ENCODE measurements at places on chromosomes 7 and 10. TPM values are rescaled to one million over a fixed set of nuclear protein-coding genes. Genes with fewer than 3 reads are reported as not detected.

GRCh38 chr7:101819913-101820522 lies 2.6 kb downstream of the CUX1 start:
- no peak for DNase-seq

DNA sequence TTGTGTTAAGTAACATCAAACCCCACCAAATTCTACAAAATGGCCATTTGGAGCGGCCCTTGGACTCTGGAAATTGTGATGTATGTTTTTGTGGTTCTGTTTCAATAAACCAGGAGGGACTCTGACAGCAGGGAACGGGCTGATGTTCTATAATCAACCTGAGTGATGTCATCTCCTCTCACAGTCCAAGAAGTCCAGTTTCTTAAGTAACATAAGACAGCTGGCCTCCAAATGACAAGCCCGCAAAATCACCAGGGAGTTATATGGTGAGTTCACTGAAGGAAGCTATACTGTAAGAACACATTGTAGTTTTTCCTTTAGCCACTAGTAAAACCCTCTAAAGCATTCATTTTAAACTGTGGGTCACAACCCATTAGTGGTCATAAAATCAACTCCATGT lies 34.0 kb downstream of the GOT1 start:
- DNase-seq, result no peak

DNA sequence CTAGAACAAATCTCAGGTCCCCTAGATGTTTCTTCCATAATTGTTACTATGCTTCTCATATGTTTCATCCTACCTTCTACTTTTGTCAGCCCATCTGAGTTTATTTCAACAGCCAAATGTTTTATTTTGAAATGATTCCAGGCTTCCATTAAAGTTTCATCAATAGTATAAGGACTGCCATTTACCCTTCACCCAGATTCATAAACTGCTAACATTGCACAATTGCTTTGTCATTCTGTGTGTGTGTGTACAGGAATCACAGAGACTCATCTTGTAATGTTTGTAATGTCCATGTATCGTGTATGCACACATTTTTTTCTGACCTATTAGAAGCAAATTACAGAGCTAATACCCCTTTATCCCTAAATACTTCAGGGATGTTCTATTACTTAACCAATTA lies 25.5 kb downstream of the MMRN2 start:
- DNase-seq, result no peak

GRCh38 chr7:1226186-1226901 lies 6.3 kb upstream of the UNCX start:
- DNase-seq, result no peak

GRCh38 chr7:44162785-44163395 lies 21.8 kb upstream of the MYL7 start:
- no peak for DNase-seq

DNA sequence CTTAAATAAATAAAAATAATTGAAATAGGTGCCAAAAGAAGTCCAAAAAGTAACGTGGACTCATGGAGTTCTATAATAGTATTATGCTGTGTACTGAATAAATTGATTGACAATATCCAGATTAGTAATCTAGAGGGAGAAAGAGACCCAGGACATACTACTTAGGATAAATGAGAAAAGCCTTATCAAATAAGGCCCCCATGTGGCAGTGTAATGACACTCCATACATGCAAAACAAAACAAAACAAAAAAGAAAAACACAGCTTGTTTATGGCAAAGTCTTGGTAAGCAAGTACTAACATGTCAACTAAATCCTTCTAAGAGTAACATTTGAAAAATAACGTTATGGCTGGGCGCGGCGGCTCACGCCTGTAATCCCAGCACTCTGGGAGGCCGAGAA lies 3.6 kb upstream of the RUNDC3B start:
- DNase-seq, result no peak

DNA sequence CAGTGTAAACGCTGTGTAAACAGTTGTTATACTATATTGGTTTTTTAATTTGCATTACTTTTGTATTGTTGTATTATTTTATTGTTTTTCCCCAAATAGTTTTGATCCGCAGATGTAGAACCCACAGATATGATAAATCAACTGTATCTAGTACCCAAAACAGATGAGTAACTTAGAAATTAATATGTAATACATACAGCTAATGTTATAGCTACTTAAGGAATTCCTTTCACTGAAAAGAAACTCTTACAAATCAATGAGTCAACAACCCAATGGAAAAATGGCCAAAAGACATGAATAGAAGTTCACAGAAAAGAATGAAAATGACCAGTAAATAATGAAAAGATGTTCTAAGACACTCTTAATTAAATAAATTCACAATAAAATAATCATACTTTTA lies 32.3 kb upstream of the ARL4A start:
- no peak for DNase-seq

GRCh38 chr10:72588266-72588665 lies 37.6 kb downstream of the MICU1 start:
- no peak for DNase-seq

TLX1 gene
- polyA plus RNA-seq, result 0.06 TPM

TMEM243 gene
- polyA plus RNA-seq, result 39.1 TPM

GIMAP7 gene
- polyA plus RNA-seq, result 20.1 TPM

UTF1 gene
- not detected for polyA plus RNA-seq

PTF1A gene
- not detected for polyA plus RNA-seq

MOGAT3 gene
- polyA plus RNA-seq, result 0.12 TPM

C10orf62 gene
- 0.28 TPM for polyA plus RNA-seq

THSD7A gene
- 78.5 TPM for polyA plus RNA-seq
